Activated T-helper 2 cell treated with anti-CD3 and anti-CD28 coated beads, Interferon-gamma antibody, Interleukin-2, Interleukin-4, amounts not matched to agents 10 μg/mL and 5 μg/mL and 100 μg/mL, durations not matched to agents 14 hours and 24 hours and 36 hours (primary cell): ENCODE measurements at places on chromosomes 13 and 19.

GRCh38 chr13:40667622-40667978, 1.2 kb upstream of the FOXO1 start:
- no peak for DNase-seq

- DNase-seq: no peak
These were observed 236.7 kb upstream of the SLITRK1 start for GRCh38 chr13:84118839-84119409.

DNA sequence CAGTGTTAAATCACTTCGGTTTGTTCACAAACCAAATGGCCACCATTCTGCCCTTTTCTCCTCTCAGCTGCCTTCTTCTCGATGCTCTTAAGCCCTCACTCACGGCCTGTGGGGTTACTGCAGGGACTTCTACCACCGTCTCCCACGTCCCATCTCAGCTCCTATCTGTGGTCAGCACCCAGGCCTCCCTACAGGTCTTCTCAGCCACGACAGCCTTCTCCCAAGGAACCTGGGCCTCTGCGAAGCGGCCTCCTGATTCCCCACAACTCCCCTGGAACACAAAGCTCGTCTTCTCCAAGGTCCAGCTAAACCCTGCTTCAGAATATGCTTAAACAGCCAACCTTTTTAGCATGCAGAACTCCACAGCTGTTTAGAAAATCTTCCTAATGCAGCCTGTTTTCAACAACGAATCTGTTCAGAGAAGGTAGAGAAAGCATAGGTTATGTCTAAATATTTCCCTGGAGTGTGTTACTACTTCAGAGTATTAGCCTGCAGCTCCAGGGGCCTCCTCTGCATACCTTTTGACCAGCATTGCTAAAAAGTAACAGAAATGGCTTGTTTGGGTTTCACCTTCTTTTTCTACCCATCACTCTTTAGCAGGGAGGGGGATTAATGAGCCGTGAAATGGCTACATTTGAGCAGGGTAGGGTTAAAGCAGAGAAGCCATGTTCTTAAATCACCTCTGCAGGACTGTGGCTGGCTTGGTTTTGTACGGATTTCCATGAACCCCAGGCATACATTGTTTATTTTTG, 104.0 kb downstream of the COL4A2 start:
- DNase-seq: no peak

DNA sequence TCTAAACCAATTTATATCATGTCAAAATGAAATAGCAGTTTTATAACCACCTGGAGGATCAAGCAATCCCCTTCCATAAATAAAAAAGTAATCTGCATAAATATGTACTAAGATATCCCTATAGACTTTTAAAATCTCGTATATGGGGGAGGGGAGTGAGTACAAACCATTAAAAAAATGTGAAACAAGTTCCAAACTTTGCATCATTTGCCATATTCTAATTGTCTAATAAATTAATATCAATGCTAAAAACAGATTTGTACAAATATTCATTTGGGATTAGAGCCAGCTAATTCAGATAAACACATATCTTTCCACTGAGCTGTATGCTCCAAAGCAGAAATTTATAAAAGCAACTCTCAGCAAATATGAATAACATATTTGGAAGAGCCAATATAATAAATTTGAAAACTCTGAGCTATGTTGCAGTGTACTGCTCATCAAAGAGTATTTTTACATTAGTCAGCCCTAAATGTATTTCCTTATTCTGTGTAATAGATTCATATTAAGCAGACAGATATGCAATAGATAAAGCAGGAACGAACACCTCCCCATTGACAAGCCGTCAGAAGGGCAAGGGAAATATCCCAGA, 970.2 kb downstream of the EFNB2 start:
- no peak for DNase-seq

DNA sequence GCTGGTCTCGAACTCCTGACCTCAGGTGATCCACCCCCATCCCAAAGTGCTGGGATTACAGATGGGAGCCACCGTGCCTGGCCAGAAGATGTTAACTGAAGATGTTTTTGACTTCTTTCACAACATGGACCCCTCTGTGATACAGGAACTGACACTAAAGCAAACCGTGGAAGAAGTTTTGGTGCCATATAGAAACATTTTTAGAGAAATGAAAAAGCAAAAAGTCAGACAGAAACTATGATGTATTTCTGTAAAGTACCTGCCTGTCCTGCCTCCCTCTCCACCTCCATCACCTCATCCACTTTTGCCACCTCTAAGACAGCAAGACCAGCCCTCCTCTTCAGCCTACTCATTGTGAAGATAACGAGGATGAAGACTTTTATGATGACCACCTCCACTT, 11.3 kb downstream of the FBXO27 start:
- DNase-seq: no peak

- peak; percentile 42 for DNase-seq
These were observed 2.1 kb upstream of the FBXO17 start for GRCh38 chr19:38977445-38978325.

GRCh38 chr13:68808456-68808855, 1299.2 kb upstream of the ATXN8OS start:
- no peak for DNase-seq

DNA sequence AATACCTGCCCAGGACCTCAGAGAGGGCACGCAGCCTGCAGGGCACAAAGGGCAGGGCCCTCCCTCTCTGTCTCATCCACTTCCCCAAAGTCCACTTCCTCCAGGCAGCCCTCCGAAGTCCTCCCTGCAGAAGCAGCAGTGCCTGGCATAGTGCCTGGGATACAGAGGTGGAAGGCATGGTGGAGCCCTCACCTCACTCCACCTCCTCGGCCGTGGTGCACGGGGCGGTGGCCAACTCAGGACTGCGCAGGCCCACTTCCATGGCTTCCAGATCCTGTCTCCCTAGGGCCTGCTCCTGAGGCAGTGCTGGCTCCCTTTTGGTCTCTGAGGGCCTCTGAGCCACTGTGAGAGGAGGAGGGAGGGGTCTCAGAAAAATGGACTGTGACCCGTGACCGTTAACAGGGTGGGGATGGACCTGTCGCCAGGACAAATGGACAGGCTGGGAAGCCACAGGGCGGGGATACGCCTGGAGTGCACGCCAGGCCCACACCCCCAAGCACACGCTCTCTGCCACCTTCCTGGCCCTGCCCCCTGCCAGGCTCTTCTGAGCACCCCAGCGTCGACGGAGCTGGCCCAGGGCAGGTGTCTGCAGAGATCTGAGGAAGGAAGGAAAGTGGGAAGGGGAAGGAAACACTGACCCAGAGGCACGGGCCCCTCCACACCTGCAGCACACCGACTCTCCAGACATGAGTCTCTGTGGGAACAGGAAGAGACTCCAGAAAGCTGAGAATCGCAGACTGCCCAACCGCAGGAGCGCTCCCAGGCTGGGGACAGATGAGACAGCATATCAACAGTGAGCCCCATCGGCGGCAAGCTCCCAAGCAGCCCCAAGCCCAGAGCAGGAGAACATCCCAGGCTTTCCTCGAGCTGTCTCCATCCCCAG, 8.4 kb downstream of the REXO1 start:
- no peak for DNase-seq

DNA sequence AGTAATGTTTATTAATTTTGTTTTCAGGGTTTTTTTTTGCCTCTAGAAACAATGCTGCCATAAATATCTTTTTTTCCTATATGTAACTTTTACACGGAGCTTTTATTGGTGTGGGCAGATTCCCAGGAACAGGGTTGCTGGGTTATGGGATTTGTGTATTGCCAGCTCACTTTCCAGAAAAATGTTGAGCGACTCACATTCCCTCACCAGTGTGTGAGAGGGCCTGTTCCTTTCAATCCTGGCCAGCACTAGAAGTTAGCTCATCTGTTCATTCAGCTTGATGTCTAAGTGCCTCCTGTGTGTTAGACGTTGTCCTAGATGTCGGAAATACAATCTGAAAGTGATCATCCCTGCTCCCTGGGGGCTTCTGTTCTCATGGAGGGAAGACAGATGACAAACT, 2.6 kb downstream of the ZNF71 start:
- DNase-seq: no peak

GRCh38 chr13:40480012-40480914, 186.2 kb downstream of the FOXO1 start:
- DNase-seq: no peak

DNA sequence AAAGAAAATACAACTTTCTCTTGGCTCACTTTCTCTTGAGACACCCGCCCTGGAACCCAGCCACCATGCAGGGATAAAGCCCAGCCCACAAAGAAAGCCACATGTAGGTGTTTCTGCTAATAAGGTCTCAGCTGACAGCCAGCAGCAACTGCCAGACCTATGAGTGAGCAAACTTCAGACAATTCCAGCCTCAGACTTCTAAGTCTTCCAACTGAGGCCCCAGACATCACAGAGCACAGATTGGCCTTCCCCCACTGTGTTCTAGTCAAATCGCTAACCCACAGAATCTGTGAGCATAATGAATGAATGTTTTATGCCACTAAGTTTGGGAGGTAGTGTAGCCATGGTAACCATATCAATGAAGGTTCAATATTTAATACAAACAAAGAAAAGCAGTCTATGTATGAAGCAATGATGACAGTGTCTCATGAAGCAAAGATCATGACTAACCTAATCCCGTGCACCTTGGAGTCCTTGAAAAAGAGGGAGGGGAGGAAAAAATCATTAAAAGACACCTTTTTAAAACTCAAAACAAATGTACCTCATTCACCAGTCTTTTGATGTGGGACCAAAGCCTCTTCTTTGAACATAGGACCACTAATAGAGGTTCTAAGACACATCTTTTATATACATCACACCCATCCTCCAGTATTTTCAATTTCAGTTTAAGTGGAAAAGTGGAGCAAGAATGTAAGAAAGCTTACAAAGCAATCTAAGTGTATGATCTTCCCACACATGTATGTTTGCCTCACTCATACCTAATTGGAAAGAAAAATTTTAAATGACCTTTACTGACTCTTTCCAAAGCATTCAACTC, 6.2 kb downstream of the MRPS31 start:
- DNase-seq: no peak

GRCh38 chr19:56086671-56087430, 34.2 kb downstream of the ZNF787 start:
- DNase-seq: no peak

- no peak for DNase-seq
These were observed 26.1 kb downstream of the ZMYM2 start for GRCh38 chr13:19984430-19985218.

GRCh38 chr13:66915596-66916185, 314.4 kb downstream of the PCDH9 start:
- DNase-seq: no peak

- no peak for DNase-seq
These were observed 618 bp downstream of the TMEM38A start for GRCh38 chr19:16661480-16662034.

DNA sequence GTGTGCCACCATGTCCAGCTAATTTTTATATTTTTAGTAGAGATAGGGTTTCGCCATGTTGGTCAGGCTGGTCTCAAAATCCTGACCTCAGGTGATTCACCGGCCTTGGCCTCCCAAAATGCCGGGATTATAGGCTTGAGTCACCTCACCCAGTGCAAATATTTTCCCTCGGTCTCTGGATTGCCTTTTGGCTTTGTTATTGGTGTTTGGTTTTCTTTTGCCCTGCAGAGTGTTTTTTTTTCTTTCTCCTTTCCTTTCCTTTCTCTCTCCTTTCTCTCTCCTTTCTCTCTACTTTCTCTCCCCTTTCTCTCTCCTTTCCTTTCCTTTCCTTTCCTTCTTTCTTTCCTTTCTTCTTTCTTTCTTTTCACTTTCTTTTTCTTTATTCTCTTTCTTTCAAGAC, 33.2 kb downstream of the KDM4B start:
- no peak for DNase-seq
